ENCODE measurements at places on chromosomes 4 and X.

- DNase-seq = no peak
Measured at GRCh38 chr4:74531963-74532794, 87.2 kb downstream of the AREG start.

DNA sequence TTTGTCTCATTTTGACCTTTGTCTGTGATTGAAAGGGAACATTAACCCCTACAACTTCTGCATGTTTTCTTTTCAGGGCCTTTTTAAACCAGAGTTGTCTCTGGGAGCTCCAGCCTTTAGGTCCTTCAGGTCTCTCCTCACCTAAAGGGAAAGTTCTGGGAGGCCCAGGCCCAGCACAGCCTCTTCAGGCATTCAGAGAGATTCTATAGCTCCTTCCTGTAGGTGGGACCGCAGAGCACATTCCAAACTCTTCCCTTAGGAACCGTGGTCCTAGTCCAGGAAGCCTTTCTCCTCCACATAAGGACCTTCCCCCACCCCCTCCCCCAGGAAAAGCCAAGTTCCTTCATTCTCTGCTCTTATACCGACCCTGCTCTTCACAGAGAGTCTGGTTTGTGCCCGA lies 14.9 kb downstream of the NKX6-1 start:
- no peak for DNase-seq

- DNase-seq = no peak
Measured at GRCh38 chrX:12777670-12778069, 13.5 kb upstream of the PRPS2 start.

DNA sequence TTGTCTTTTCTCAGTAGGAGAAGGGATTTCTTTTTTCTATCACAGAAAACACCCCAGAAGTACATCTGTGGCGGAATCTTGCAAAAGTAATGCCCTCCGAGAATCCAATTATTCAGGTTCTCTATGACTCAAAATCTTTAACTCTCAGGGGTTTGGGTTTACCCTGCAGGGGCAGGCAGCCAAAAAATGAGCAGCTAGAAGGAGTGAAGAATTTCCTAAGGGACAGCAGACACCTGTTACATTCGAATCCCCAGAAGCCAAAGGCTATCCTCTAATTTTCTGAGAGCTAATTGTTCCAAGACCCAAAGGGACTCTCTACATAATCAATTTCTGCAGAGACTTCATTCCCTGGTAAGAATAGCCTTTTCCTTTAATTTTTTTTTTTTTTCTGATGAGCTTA lies 27.5 kb upstream of the CBR4 start:
- DNase-seq = no peak

- no peak for DNase-seq
Measured at GRCh38 chrX:80602036-80602860, 182.0 kb downstream of the TENT5D start.

DNA sequence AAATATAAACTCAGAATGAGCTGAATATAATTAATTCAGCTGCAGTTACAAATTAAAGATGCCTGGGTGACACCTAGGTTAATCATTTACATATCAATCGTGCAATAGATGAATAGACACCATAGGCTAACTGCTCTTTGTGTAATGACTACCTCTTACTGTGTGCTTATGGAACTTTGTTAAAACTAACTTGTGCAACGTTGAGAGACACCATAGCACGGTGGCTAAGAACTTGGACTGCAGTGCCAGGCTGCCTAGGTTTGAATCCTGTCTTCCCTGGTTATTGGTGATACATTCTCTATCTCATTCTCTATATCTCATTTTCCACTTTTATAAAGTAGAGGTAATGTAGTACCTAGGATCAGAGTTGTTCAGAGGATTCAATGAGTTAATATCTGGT lies 46.9 kb downstream of the SMAD1 start:
- no peak for DNase-seq

DNA sequence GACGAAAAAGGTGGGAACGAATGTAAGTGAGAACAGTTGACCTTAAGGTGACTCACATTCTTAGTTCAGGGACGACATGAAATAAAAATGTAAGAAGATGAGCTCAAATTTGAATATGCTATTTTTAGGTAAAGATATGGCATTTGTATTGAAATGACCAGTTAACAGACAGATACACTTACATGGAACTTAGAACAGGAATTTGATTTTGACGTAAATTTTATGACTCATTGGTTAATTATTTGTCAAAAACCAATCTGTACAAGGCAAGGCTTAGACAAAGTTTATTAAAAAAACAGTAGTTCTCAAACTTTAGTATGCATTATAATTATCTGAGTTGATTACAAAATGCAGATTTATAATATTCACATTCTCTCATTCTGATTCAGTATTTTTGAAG lies 469.4 kb downstream of the CFAP47 start:
- DNase-seq = no peak

GRCh38 chr4:52996261-52997131 lies 134.4 kb downstream of the RASL11B start:
- DNase-seq = no peak

- no peak for DNase-seq
Measured at GRCh38 chr4:78566834-78567499, 15.4 kb downstream of the ANXA3 start.

DNA sequence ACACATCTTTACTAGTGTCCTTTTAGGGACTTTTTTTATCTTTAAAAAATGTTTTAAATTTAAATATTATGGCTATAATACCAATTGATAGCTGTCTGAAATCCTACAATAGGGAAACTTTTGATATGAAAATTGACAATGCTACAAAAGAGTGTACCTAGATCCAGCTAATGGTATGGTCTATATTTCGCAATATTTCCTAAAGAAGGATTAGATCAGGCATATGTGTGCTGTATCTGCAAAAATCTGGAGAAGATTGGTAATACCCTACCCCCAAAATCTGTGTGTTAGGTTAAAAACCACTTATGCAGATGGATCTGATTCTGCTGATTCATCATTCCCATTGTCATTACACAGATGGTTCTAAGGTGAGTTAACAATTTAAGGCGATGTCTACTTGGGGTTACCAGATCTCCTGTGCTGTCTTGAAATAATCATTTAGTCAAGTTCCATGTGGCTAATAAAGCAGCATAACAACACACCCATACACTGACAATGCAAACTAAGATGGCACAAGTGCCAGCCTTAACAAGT lies 137.1 kb downstream of the GASK1B start:
- DNase-seq = no peak

GRCh38 chr4:26105815-26106699 lies 192.0 kb downstream of the SMIM20 start:
- no peak for DNase-seq

GRCh38 chr4:134747108-134747805 lies 545.7 kb upstream of the PABPC4L start:
- DNase-seq = no peak

- no peak for DNase-seq
Measured at GRCh38 chr4:107519053-107519452, 201.0 kb downstream of the PAPSS1 start.

GRCh38 chr4:184024637-184025036 lies 119.5 kb downstream of the STOX2 start:
- DNase-seq = no peak

GRCh38 chr4:6549445-6549844 lies 25.5 kb upstream of the MAN2B2 start:
- DNase-seq = no peak

GRCh38 chrX:46461660-46462191 lies 83.5 kb downstream of the ZNF674 start:
- no peak for DNase-seq

- no peak for DNase-seq
Measured at GRCh38 chr4:10589321-10589720, 95.2 kb downstream of the CLNK start.

GRCh38 chr4:8853249-8853648 lies 18.4 kb downstream of the HMX1 start:
- DNase-seq = no peak

GRCh38 chr4:43732829-43733426 lies 715.7 kb downstream of the KCTD8 start:
- DNase-seq = no peak

DNA sequence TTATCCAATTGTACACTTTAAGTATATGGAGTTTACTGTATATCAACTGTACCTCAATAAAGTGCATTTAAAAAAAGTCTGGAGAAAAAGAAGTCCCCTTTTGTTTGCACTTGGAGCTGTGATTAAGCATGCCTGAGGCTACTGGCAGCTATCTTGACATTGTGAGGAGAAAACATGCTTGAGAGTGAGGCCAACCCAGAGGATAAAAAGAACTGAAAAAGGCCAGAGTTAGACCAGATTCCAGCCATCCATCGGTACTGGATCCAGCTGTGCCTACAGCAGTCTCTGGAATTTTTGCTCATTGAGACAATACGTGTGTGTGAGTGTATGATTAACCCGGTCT lies 57.4 kb downstream of the LGI2 start:
- DNase-seq = no peak

DNA sequence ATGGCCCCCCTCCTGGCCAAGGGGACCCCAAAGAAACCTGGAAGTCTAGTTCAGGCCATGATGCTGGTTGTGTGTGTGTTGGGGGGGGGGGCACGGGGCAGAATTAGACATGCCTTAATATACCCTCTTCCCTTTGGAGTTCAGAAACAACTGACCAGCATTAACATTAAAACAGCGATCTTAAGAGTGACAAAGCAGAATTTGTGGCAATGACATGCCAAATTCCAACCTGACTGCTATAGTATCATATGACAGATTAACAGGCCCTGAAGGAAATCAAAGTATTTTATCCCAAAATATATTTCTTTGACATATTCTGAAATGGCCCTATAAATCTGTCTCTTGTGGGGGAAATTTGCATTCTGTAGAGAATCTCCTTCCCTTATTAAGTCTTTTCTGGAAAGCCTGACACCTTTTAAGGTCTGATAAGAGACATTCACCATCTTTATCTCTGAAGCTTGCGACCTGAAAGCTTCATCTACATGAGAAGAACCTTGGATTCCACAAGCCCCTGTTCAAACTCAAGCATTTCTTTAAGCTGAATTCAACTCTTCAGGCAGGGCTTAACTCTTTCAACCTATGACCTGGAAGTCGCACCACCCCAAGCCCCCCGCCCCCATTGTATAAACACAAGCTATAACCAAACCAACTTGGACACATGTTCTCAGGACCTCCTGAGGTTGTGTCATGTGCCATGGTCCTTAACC lies 40.2 kb downstream of the ABCB7 start:
- no peak for DNase-seq

GRCh38 chr4:34720571-34720970 lies 1523.7 kb downstream of the ARAP2 start:
- DNase-seq = no peak

GRCh38 chr4:40182001-40182400 lies 14.8 kb upstream of the RHOH start:
- no peak for DNase-seq

DNA sequence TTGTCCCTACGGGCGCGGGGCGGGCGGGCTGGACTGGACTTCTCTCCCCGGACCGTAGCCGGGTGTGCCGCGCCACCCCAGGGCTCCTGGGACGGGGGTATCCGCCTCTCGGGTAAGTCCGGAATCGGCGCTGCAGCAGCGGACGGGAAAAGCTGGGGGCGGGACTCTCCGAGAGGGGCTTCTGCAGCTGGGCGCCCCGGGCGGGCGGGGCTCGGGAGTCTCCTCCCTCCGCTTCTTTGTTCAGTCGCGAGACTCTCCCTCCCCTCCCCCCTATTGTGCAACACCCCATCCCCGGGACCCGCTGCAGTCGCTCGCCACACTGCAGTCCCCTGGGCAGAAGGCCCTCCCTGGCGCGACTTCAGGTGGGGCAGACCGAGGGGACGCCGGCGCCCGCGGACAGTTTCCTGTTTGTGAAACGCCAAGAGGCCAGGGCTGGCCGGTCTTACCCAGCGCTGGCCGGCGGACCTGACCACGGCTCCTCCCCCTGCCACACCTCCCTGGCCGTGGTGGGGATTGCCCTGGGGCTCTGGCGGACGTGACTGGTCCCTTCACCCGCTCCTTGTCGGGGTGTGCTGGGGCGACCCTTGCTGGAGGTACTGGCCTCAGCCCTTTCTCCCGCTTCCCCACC lies 966 bp downstream of the CCNG2 start:
- DNase-seq = peak; percentile 49

GRCh38 chr4:53598901-53599300 lies 7.6 kb upstream of the LNX1 start:
- DNase-seq = no peak

- DNase-seq = no peak
Measured at GRCh38 chr4:79353075-79353474, 27.2 kb upstream of the NAA11 start.

- no peak for DNase-seq
Measured at GRCh38 chr4:57103051-57103450, 7.1 kb downstream of the IGFBP7 start.

- no peak for DNase-seq
Measured at GRCh38 chr4:155972098-155972497, 18.4 kb upstream of the CTSO start.

DNA sequence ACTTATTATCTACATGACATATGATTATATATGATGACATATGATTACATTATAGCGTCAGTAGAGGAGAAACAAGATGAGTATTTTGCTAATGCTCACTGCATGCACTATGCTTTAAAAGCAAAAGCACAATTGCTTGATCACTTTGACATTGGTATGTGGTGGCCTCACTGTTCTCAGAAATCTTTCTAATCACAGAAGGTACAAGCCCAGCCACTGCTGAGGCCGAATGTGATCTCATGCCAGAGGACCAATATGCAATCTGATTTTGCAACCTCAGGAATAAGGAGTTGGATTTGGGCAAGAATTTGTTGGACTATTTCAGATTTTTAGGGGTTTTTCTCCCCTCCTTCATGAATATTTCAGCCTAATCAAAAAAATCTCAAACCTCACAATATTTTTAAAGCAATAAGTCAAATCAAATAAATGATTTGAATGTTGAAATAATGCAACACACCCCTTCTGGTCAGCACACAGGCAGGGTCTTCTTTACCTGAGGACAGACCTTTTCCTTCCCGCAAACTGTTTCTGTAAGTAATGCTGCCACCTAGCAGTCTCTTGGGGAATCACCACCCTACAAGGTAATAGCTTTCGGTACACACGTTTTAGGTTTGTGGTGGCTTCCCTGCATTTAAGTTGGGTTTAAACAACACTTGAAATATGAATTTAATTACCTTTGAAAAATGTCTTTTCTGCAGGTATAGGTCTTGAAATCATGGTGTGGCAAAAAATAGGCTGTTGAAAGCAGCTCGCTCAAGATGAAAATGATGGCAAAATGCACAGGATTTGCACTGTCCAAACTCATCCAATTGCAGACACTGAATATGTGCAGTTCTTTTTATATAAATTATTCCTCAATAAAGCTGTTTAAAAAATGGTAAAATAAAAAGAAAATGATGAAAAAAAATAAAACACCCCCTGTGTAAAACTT lies 4.8 kb upstream of the CXCL13 start:
- DNase-seq = no peak

DNA sequence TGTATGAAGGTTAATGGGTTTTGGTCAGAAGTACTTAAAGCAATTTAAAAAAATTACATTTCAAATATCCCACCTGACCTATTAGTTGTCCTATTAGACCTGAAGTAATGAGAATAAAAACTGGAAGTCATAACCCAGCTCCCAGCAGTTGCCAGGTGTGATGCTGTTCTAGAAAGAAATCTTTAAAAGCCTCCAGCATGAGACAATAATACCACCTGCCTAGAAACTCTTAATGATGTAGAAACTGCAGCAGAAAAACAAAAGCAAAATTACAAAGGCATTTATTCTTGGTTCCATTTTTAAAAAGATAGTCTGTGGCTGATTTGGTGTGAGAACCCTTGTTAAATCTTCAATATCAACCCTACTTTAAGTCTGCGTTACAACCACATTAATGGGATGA lies 1137.7 kb upstream of the TENM3 start:
- DNase-seq = no peak

Data from activated CD4-positive, alpha-beta T cell treated with anti-CD3 and anti-CD28 coated beads for 24 hours (primary cell).